ENCODE measurements at places on chromosomes 5 and 9.
A peak's percentile ranks its signal among the peaks of the same experiment; 100 is the strongest.

DNA sequence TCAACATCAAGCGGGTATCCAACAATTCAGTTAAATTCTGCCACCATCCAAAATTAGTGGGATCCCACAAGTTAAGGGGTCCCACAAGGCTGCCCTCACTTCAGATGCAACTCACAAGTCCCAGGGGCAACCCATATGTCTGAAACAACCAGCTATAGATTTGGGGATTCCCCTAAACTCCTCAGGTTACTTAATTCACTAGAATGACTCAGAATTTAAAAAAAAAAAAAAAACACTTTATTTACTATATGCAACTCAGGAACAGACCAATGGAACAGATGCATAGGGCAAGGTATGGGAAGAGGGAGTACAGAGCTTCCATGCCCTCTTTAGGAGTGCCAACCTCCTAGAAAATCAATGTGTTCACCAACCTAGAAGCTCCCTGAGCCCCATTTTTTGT is 15.1 kb downstream of the AUH start:
- DNase-seq, result no peak

DNA sequence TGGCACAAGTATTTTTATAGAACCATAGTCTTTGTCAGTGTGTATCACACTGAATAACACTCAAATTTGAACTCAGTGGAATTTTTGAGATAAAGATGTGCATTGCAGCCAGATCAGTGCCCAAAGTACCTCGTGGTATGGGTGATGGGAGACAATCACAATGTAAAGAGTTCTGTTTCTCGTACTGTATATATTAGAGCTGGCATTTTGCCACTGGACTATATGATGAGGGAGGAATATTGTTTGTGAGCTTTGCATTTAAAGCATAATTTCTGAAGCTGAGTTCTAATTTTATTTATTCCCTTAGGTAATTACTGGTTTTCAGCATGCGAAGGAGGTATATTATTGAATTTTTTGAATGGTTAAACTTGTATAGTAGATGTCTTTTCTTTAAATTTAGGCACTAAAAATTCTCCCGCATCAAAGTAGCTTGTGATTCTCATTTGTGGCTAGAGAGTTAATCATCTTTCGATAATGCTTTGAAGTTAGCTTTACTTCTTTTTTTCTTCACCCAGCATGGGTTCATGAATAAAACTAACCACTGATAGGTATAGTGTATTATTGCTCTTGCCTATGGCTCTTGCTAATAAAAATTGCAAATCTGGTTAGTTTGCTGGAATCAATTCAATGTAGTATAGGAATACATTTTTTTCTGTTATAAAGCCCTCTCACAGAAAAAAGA is 43.1 kb downstream of the PAM start:
- DNase-seq, result no peak

GRCh38 chr9:87594662-87595061 is 97.0 kb downstream of the DAPK1 start:
- no peak for DNase-seq

DNA sequence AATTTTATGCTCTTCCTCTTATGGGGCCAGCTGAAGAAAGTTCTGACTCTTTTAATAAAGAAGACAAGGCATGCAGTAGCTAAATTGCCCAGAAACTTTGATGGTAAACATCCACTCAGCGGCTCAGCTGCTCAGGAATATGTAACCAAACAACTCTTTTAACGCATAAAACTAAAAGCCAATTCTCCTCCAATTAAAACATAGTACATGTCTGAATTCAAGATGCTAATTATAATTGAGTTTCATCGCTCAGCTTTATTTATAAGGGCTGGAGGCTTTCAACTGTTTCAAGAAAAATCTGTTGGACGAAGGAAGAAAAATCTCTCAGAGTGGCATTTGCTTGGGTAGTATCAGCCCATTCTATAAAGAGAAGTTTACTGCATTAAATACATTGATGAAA is 359.5 kb downstream of the PTPRD start:
- DNase-seq, result no peak

GRCh38 chr5:96868603-96869371 is 7.5 kb upstream of the ERAP2 start:
- DNase-seq, result peak; percentile 64

DNA sequence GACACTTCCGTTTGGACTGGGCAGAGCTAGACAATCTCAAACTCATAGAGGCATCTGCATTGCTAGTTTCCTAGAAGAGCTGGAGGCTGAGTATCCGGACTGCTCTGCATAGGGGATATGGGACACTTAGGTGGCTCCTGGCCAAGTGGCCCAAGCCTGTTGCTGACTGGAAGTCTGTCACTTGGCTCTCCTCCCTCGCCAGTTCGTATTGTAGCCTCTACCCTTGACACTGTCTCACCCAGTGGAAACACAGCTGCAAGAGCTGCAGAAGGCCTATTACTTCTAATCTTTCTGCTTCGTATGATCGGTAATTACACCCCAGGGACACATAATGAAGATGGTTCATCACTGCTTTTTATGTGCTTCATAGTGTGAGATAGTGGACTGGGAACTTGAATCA is 34.7 kb downstream of the ITGA1 start:
- DNase-seq, result no peak

GRCh38 chr5:96220610-96221390 is 212.2 kb downstream of the PCSK1 start:
- no peak for DNase-seq

DNA sequence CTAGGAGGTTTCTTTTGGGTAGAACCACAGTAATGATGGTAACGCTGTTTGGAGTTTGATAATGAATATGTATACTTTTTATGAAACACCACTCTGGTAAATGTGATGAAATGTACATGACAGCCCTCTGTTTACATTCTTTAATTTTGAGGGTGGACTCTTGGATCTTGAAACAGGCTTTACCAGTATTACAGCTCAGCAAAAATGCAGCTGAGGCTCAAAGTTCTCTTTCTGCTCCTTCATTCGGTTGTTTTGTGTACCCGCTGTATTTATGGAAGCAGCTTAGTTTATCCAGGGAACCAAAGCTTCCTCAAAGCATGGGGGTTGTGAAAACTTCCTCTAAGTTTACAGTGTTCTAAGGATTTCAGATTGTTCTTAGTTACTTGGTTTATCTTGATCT is 11.1 kb downstream of the GAPVD1 start:
- DNase-seq, result no peak

- DNase-seq, result peak; percentile 0
Observed at GRCh38 chr5:156981481-156981880, 18.5 kb upstream of the TIMD4 start.

DNA sequence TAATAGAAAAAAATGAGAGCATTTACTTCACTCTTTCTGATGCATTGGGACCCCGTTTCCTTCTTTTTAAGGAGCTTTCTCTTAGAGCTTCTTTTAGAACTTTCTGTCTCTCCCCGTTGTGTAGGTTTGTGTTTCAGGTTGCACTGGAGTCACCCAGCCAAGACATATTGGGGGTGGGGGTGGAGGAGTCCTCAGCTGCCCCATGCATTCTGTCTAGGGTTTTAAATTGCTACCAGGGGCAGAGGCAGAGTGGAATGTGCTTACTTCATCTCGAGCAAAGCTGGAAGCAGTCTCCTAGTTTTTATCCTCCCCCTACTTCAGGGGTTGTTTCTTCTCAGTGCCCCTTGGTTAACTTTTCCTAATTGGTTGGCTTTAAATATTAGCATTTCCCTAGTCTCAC is 9.4 kb downstream of the OR2K2 start:
- no peak for DNase-seq

DNA sequence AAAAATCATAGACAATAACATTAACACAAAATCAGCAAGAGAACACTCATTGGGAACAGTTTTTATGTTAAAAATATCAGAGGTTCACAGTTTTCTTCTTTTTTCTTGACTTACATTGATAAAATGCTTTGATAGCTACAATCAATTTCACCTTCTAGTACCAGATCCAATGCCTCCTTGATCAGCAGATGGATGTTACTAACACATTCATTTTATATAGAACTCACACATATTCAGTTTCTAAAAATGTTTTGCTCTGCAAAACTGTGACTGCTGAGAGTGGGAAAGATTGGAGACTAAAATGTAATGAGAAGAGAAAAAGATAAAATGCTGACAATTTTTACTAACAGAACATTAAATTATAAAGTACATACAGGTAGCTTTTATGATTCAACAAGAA is 143.1 kb downstream of the TTC39B start:
- no peak for DNase-seq

- no peak for DNase-seq
Observed at GRCh38 chr5:27083449-27084415, 45.3 kb upstream of the CDH9 start.

GRCh38 chr9:127640908-127641545 is 28.9 kb downstream of the STXBP1 start:
- DNase-seq, result no peak

DNA sequence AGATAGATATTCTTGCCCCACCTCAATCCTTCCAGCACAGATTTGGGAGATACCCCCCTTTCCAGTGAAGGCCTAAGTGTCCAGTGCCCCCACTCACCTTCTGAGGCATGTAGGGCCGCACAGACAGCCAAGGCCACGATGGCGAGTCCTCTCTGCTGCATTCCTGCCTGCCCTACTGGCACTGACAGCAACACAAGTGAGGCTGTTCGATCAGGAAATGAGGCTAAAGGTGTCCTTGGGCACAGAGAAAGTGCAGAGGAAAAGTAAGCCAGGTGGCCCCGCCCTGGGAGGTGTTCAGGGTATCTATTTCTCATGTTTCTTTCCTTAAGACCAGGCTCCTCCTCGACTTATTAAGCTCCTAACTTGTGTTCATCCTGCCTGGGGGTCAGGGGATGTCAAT is at the start of gene CCL28:
Gene CCL28, minus strand, starts transcription at position 236 of the 400 bp plus-strand sequence. Its CDS starts 75 bp downstream, at position 161.
- no peak for DNase-seq

DNA sequence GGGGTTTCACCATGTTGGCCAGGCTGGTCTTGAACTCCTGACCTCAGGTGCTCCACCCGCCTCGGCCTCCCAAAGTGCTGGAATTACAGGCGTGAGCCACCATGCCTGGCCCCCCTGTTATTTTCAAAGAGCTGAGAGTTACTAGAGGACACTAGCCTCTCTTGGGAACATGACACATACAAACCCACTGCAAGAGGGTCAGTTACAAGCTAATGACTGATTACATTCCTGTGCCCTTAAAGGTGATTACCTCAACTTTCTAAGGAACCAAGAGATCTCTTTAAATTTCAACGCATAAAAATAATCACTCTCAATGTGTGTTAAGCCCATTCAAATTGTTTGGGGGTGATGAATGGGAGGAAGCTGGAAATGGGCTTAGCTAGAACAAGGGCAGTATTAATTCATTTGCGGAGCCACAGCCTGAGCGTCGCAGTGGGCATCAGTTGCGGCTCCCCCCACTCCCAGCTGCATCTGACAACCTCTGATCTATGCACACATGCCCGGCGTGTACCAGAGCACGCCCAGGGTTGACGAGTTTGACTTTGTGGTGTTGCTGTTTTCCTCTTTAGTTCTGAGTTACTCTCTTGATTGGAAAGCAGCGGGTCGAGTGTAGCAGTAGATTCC is 146.9 kb downstream of the GOLPH3 start:
- DNase-seq, result no peak

DNA sequence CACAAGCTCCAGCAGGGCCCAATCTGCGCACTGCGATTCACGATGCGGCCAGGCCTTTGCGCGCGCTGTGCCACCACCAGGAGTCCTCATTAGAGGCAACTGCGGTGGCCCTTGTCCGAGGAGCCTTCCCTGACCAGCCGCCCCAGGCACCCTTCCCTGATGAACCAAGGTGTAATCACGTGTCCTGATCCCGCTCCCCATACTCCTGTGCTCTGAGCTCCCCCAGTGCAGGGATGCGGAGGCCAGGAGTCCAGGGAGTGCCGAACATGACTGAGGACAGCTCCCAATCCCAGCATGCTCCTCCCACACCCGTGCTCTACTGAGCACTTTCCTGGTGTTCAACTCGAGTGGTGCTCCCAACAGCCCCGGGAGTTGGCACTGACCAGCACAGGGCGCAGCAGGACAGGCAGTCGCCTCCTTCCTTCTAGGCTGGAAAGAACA is 134.8 kb downstream of the ZNF354C start:
- DNase-seq, result no peak

DNA sequence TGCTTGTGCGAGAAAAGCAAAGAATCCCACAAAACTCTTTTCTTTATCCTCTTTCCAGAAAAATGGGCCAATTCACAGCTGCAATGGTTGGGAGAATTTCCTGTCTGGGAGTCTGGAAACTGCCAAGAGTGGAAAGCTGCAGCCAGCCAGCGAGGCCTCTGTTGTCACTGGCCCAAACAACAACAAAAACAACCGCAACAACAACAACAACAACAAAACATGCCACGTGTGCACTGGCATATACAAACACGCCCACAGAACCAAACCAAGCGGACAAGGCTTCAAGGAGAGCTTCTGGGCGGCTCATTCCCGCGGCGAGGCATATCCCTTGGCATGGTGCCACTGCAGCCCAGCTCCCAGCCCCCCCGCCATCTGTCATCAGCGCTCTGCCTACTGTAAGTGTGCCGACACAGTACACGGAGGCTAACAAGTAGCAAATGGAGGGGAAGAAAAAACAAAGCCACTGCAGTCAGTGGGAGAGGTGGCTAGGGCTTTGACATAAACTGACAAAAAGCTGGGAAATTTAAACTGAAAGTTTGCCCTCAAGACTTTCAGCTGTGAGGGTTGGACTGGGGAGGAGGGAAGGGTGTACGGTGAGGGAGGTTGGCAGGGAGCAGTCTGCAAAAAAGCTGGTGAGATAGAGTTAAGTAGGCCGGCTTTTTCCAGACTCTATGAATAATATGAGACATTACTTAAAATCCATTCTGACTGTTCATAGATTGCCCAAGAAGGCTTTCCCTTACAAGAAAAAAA is 165.0 kb upstream of the ZNF462 start:
- DNase-seq, result no peak

GRCh38 chr5:53069626-53070025 is 39.9 kb downstream of the MOCS2 start:
- no peak for DNase-seq

- DNase-seq, result no peak
Observed at GRCh38 chr5:135543001-135543484, 7.3 kb upstream of the NEUROG1 start.

- no peak for DNase-seq
Observed at GRCh38 chr5:91521334-91521733, 138.2 kb upstream of the ARRDC3 start.

DNA sequence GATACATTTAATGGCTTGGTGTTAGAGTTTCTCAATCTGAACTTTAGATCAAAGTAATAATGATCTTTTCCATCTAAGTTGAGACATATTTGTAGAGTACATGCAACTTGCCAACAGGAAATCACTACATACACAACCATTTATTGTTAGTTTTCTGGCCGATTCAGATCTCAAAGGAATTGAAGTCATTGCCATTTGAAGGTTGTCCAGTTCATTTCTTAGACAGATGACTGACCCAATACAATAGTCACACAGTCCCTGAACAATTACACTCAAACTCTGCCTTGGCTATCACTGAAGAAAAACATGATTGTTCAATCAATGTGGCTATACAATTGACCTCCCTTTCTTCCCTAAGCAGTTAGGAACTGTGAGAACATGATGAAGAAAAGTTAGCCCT is 753.2 kb upstream of the RIOK2 start:
- DNase-seq, result no peak

DNA sequence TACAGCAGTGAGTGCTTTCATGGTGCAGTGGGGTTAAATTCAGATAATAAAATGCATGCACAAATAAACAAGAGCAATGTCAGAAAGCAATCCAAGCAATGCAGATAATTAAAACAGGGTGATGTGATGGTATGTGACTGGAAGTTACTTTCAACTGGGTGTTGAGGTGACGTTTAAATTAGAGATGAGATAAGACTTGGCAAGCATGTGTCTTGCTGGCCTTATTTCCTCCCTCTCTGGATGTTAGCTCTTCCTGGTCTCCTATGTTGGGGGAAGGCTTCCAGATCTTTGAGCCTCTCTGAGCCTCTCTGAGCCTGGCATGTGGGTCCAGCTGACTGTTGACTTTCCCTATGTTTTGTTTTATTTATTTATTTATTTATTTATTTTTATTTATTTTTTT is 54.4 kb downstream of the DOCK2 start:
- DNase-seq, result no peak

GRCh38 chr5:94853120-94853519 is 234.7 kb downstream of the SLF1 start:
- no peak for DNase-seq
